M059J (cell line): ENCODE measurements at places on chromosomes 13 and 19.

DNA sequence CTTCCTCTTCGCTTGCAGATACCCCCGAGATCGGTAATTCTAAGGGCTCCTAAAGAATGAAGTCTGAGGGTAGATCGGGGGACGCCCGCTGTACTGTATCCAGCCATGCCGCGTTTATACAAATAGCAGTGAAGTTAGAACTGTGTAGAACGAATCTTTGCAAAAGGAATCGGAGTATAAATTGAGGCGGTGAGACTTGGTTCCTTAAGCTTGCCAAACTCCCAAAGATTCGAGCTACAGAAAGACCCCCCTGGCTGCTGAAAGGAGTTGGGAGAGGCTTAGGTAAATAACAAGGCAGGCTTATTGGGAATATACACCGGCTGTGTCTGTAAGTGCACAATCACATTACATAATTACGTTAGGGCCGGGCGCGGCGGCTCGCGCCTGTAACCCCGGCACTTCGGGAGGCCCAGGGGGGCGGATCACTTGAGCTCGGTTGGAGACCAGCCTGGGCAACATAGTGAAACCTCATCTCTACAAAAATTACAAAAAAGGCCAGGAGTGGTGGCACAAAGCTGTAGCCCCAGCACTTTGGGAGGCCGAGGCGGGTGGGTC is 12.2 kb downstream of the TMEM160 start:
- no peak for DNase-seq

DNA sequence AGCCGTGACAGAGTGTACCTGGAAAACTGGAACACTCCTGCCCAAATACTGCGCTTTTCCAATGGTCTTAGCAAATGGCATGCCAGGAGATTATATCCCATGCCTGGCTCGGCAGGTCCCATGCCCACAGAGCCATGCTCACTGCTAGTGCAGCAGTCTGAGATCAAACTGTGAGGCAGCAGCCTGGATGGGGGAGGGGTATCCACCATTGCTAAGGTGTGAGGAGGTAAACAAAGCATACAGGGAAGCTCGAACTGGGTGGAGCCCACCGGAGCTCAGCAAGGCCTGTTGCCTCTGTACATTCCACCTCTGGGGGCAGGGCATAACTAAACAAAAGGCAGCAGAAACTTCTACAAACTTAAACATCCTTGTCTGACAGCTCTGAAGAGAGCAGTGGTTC is 10.5 kb downstream of the CYP2A13 start:
- DNase-seq, result no peak

DNA sequence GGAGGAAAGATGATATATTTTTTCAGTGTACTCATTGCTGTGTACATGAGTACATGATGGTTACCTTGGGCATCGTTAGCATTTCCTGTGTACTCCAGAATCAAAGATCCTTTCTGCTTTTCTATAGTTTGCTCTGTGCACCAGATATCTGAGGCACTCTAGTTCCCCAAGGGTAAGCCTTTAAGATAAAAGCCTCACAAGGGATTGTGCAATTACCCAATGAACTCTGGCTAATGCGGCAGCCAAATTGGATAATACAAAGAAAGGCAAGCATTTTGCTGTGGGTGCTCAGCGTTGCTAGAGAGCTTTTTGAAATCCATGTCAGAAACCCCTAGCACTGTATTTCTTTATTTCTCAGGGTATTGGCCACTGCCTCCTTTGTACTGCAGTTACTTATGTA is 2.9 kb downstream of the CYSLTR2 start:
- no peak for DNase-seq

- no peak for DNase-seq
These were observed 12.3 kb downstream of the DDX39A start for GRCh38 chr19:14406645-14407401.

GRCh38 chr13:110134801-110135200 is 172.2 kb downstream of the COL4A1 start:
- DNase-seq, result no peak

GRCh38 chr19:2049741-2050348 is 1.2 kb downstream of the MKNK2 start:
- peak; percentile 84 for DNase-seq

- no peak for DNase-seq
These were observed 12.6 kb upstream of the ZNF792 start for GRCh38 chr19:34976611-34977010.
